Stimulated activated CD8-positive, alpha-beta memory T cell treated with anti-CD3 and anti-CD28 coated beads, Interleukin-4, amount 100 ng/mL, for 24 hours (primary cell): ENCODE measurements at places on chromosomes 1 and 21.

- DNase-seq, result no peak
Observed at GRCh38 chr1:91948501-91949355, 473 bp upstream of the BRDT start.

DNA sequence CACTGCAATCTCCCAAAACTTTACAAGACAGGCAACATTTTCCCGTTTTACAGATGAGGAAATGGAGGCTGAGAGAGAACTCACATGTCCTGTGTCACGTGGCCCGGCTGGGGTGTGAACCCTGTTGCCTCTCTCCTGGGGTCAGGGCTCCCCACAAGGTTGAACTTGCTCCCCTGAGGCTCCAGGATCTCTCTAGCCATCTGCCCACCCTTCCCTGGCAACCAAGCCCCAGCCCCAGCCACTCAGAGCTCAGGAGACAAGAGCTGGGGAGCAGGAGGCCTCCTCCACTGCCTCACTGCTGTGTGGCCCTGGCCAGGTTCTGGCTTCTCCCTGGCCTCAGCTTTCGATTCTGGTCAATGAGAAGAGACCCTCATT lies 11.8 kb downstream of the LAPTM5 start:
- no peak for DNase-seq

GRCh38 chr1:6523566-6523965 lies 30.7 kb downstream of the NOL9 start:
- no peak for DNase-seq

DNA sequence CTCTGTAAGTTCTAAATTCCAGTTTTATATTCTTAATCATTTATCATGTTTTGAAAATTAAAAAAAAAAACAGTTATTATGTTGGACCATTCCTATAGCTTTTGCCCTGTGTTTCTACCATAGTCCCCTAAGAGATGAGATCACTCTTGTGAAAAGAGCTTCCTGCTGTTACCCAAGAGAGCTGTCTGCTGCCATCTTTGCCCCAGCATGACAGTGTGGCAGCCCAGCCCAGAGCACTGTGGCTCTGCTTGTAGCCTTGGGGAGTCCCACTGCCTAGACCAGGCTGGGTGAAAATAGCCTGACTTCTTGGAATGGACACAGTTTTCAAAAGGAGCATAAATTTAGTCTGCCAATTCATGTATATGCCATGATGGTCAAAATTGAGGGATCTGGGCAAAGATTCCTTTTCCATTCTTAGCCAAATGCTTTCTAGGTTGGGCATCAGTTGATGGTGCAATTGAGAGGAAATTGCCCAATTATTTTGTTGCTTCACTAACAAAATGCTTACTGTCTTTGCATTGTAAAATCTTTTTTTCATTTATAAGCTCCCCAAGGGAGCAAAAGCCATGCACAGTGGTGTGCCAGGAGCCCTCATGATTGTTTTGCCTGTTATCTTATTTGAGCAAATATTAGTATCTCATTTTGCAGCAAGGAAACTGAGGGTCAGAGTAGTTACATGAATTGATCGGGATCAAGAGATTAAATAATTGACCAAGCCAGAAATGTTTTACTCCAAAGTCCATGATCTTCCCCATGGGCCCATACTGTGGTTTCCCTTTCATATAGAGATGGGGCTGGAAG lies 72.8 kb downstream of the ETS2 start:
- no peak for DNase-seq

DNA sequence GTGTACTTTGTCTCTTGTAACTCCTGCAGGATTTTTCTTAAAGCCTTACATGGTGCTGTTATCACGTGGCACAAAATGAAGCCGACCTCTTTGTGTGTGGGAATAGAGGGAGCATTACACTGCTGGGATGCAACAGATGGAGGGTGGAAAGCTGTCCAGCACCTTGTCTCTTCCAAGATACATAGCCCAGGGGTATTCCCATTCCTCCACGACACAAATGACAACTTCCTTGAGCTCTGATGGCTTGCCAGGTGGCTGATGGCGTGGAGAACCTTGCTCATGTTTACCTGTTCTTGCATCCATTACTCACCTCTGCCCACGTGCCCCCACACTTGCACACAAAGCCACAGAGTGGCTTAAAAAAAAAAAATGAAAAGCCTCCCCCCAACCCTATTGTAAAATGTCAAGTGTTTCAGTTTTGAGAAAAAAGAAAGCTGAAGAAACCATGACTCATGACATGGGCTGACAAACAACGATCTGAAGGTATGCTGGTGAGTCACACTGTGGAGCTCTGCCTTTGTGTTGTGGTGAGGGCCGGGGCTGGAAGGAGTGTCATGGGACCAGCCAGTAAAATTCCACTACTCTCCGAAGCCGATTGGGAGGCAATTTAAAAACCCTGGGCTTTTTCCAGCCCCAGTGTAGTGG lies 32.0 kb upstream of the ATP5PO start:
- peak; percentile 67 for DNase-seq

- no peak for DNase-seq
Observed at GRCh38 chr1:223652436-223652941, 13.0 kb downstream of the CAPN8 start.

DNA sequence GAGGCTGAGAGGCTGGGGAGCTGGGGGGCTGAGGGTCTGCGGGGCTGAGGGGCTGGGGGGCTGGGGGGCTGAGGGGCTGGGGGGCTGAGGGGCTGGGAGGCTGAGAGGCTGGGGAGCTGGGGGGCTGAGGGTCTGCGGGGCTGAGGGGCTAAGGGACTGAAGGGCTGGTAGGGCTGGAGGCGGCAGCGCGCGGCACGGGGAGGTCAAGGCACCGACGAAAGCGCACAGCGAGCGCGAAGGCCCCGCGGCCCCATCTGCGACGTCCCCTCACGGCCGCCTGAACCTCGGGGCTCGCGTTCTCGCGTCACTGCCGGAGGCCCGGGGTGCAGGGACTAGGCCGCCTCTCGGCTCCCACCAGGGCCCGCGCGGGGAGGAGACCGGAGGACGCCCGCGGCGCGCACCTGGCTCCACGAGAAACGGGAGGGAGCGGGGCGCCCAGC lies 356 bp downstream of the INTS11 start:
- DNase-seq, result no peak

DNA sequence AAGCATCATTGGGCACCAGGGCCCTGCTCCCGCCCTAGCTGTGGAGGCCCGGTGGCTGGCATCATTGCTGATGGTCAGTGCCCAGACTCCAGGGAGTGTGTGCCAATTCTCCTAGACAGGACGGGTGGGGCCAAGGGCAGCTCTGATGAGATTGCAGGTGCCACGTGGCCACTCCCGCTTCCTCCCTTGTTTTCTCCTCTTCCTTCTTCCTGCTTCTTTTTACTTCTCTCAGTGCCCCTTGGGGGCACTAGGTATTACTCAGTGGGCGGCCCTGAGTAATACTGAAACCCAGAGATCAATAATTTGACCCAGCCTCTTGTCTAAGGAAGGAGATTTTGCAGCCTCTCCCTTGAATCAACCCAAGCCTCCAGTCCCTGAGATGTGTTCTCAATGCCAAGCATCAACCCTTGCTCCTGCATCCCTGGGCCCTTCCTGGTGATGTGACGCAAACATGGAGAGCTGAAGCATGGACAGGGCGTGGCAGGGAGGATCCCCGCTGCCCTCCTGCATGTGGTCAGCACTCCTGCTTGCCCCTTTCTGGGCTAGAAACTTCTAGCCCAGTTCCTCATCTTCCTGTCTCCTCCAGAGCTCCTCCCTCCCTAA lies 32.4 kb downstream of the CDK18 start:
- no peak for DNase-seq

DNA sequence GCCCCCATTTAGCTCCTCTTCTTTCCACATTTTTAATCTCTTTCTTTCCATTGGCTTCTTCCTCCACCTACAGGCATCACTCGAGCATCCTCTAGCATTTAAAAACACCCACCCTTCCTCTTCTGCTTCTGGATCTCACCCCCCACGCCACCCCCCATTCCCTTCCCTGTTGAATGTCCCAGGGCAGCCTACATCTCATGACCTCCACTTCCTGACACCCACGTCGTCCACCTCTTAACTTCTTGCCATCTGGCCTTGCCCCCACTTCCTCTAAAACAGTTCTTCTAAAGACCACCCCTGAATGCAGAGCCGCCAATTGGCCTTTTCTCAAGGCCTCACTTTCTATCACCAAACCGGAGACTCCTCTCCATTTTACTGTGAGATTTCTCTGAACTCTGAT lies 6.1 kb upstream of the ETNK2 start:
- DNase-seq, result no peak

DNA sequence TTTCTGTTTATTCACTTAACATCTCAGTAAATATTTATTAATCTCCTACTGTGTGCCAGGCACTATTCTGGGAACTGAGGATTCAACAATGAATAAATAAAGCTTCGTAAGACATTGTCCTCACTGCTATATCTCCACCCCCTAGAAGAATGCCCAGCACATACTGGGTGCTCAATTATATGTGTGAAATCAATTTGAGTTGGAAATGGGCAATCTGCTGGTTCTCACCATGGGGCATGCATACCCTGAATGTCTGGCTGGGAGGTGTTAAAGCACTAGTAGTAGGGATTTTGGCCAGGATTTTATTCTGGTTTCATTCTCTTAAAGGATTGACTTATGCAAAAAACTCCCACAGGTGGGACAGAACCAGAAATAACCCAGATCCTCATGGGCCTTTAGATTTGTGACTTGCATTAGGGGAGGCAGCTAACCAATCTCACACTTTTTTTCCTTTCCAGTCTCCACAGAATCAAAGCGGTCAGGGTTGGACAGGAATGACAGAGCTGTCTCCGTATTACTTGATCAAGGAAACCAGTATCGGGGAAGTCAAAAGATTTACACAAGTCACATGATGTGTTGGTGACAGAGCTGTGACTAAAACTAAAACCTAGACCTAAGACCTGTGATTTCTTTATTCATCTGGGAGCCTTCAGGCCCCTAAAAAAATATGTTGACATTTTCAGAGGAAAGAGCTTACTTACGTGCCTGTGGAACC lies 12.8 kb downstream of the GFI1 start:
- DNase-seq, result no peak

GRCh38 chr1:93722081-93723031 lies 40.7 kb upstream of the BCAR3 start:
- no peak for DNase-seq

- no peak for DNase-seq
Observed at GRCh38 chr1:240687820-240688219, 75.9 kb upstream of the GREM2 start.

GRCh38 chr1:172779491-172779890 lies 120.6 kb downstream of the FASLG start:
- no peak for DNase-seq

- DNase-seq, result no peak
Observed at GRCh38 chr1:53068314-53069099, 6.5 kb downstream of the PODN start.

GRCh38 chr1:52603630-52604029 lies 1.5 kb downstream of the GPX7 start:
- DNase-seq, result no peak

DNA sequence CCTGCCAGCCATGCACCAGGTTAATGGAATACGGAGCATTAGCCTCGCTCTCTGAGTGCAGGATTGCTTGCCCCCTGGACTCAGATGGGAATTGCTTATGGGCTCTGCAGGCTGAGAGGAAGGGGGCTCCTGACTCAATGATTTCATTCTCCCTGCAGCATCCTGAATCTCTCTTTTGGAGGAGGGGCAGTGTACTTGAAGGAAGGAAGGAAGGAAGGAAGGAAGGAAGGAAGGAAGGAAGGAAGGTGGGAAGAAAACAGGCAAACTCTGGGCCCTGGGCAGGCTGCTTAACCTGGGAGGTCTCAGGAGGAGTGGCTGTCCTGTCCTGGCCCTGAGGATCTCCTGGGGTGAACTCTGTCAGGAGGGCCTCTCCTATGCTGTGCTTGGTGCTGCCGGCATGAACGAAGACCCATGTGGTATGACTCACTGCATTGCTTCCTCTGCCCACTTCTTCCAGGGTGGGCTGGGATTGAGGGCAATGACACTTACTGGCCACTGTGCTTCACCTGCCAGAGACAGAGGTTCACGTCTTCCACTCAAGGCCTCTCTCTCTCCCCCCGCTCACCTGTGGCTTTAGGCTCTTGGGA lies 257.1 kb upstream of the CSF3R start:
- no peak for DNase-seq

DNA sequence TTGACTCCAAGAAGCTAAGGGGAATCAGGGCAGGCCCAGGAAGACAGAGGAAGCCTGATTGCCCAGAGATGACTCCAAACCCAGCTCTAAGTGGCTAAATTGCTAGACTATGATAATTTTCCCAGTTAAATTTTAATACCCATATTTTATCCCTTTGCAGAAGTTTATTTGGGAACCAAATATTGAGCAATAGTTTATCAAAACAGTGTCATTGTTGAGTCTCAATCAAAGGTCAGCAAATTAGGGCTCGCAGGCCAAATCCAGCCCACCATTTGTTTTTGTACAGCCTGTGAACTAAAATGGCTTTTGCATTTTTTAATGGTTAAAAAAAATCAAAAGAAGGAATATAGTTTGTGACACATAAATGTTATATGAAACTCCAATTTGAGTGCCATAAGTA lies 47.1 kb downstream of the LBR start:
- DNase-seq, result no peak

DNA sequence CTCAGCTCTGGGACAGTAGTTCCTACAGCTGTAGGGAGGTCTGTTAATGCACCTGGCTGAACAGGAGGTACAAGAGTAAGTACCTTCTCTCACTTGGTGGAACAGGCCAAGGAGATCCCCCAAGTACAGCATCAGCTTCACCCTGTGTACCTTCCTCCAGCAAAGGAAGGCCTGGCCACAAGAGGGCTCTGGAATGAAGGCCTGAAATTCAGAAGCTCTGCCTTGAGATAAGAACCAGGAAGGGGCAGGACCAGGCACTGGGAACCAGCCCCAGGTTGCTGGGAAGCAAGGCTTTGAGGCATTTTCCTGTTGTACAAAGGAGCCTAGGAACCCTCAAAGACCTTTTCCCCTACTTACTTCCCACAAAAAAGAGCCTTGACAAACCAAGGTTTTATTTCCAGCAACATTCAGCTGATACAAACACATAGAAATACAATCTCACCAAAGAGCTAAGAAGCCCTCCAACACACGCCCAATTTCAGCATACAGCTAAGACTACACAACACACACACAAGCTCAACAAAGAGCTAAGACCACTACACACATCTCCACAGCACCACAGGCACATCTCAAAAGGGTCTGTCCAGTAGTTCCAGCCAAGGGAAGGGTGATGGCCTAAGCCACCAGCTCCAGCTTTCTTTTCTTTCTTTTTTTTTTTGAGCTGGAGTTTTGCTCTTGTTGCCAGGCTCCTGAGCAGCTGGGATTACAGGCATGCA lies 23.5 kb downstream of the F11R start:
- no peak for DNase-seq

- DNase-seq, result no peak
Observed at GRCh38 chr1:9106286-9106685, 22.6 kb downstream of the GPR157 start.
